NCI-H1092 (cell line): ENCODE measurements at places on chromosomes 11 and 22.
A peak's percentile ranks its signal among the peaks of the same experiment; 100 is the strongest.

- no peak for DNase-seq
Measured at GRCh38 chr11:58503361-58503856, 4.5 kb downstream of the OR5B21 start.

DNA sequence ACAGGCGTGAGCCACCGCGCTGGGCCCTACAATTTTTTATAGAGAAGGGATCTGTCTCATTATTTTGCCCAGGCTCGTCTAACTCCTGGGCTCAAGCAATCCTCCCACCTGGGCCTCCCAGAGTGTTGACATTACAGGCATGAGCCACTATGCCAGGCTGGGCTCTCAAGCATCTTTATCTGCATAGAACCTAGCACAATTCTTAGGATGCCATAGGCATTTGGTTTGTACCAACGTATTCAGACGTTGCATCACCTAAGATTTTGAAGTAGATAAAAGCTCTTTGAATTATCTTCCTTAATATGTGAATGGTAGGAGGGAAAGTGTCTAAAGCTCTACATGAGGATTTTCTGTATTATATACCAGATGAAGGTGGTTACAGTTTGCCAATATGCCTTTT lies 30.5 kb downstream of the RTN3 start:
- no peak for DNase-seq

DNA sequence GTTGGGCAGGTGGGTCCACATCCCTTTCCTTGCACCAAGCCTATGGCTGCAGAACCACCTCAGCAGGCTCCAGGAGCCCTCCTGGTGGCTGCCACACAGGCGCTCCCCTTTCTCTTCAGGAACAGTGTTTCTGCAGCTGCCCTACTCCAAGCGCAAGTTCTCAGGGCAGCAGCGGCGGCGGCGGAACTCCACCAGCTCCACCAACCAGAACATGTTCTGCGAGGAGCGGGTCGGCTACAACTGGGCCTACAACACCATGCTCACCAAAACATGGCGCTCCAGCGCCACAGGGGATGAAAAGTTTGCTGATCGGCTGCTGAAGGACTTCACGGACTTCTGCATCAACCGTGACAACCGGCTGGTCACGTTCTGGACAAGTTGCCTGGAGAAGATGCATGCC lies 38.2 kb upstream of the YWHAH start:
- DNase-seq, result no peak

DNA sequence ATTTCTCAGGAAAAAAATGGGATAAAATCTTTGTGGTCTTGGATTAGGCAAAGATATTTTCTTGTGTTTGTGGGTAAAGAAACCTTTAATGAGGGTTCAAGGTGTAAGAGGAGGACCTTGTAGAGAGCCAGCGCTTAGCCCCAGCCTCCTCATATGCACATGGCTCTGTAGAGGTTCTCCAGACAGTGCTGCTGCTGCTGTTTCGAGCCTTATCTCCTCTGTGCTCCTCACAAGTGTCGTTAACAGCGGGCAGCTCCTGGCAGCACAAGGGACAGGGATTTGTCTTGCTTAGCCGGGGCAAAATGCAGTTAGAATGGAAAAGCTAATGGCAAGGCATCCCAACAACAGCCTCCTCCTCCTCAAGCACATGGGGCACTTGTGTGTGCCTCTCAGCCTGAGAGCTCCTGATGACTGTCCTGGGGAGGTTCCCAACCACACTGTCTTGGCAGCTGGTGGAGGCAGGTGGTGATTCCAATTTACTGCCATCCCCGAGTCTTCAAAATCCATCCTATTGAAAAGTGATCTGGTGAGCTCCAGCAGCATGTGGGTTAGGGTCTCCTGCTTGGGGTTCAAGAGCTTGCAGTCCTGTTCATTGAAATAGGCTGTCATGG lies 7.6 kb upstream of the MSANTD2 start:
- DNase-seq, result no peak

GRCh38 chr22:35089139-35089538 lies 23.2 kb downstream of the ISX start:
- no peak for DNase-seq

- DNase-seq, result no peak
Measured at GRCh38 chr11:12449961-12450715, 72.8 kb downstream of the PARVA start.

DNA sequence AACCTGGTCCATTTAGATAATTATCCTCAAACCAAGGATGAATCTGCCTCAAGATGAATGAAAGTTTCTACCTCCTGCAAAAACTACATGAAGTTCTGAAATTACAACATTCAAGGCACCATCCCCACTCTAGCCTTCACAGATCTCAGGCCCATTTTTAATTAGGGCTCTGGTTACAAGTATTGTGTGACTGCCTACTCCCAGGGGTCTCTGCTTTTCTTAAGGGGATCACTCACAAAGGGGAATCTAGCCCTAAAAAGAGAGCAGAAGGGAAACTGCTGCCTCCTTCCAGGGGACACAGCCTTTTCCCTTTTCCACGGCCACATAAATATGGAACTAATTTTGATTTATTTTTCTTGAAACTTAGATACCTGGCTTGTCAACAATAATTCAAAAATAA lies 17.4 kb upstream of the TMEM135 start:
- no peak for DNase-seq

- DNase-seq, result peak; percentile 72
Measured at GRCh38 chr22:33302049-33302545, 243.9 kb upstream of the SYN3 start.
